ENCODE measurements at places on chromosomes 7 and 10.
A peak's percentile ranks its signal among the peaks of the same experiment; 100 is the strongest.

GRCh38 chr7:147586526-147586925, 1004.0 kb upstream of the C7orf33 start:
- no peak for DNase-seq

GRCh38 chr10:111175787-111176186, 99.0 kb downstream of the ADRA2A start:
- DNase-seq, result no peak

- peak; percentile 68 for DNase-seq
Observed at GRCh38 chr10:80382989-80383388, 25.4 kb upstream of the PRXL2A start.

DNA sequence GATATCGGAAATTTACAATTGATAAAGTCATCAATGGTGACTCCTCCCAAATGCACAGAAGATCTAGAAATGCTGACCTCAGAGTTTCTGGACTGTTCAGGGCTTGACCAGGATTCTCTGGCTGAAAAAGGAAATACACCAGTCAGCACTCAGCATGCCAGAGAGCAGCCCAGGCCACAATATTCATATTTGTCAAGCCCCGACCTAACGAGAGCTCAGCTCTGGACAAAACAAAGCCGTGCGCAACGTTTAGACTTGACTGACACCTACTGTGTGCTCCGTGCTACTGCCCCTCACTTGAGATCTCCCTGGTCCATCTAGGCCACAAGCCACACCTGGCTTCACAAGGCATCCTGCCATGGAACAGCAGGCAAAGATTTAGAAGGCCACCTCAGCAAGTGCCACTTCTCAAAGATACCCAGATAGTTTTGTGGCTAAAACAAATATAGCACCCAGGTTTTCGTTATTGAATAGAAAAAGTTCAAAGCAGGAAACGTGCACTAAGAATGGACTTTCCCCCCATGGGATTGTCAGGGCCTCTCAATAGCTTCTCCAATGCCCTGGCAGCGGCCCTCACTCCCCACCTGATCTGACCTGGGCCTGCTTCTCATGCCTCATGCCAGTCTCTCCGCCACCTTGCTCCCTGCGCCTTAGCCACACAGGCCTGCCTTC, 218.3 kb downstream of the FAM107B start:
- no peak for DNase-seq

DNA sequence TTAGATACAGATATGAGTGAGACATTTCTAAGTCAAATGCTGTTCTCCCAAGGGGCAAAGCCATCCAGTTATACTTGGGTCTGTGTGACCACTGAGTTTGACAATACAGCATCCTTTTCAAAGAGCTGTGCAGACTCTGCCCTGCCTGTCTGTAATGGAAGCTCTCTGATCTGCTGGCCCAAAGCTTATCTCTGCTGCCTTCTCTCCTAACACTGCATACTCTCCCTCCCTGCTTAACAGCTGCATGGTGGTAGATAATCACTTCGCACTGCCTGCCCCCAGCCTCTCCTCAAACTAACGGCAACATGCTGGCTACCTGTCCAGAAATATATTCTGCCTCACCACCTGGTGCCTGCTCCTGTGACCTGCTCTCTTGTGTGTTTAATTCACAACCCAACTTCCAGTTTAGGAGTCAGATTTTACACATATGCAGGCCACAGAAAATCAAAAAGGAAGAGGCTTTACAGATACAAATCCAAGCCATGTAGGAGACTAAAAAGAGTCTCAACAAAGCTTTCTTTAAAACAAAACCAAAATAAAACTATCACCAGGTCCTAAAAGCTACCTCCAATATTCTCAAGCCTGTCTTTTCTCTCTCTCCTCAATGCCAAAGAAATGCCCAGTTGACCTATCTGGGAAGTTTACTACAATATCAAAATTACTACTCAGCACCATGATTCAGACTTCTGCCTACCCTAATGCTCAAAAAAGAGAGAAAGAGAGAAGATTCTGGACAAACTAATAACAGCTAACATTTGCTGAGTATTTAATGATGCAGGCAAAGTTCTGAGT, 145.6 kb downstream of the RELN start:
- DNase-seq, result no peak

GRCh38 chr10:24457661-24458318, 248.9 kb downstream of the KIAA1217 start:
- no peak for DNase-seq

DNA sequence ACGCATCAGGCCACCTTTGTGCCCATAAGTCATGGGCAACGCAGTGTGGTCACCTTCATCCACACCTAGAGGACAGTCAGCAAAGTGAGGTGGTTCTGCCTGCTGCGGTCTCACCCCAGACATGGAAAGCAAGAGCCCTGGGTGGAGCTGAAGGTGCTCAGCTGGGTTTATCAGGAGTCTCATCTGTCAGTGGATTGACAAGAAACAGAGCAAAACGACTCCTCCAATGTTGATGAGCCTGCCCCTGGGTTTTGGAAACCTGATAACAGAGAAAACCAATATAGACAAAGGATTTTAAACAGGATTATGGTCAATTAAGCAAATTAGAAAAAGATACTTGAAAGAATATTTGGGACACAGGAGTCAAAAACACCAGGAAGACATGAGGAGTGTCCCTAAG, 229.3 kb upstream of the PRSS58 start:
- no peak for DNase-seq

DNA sequence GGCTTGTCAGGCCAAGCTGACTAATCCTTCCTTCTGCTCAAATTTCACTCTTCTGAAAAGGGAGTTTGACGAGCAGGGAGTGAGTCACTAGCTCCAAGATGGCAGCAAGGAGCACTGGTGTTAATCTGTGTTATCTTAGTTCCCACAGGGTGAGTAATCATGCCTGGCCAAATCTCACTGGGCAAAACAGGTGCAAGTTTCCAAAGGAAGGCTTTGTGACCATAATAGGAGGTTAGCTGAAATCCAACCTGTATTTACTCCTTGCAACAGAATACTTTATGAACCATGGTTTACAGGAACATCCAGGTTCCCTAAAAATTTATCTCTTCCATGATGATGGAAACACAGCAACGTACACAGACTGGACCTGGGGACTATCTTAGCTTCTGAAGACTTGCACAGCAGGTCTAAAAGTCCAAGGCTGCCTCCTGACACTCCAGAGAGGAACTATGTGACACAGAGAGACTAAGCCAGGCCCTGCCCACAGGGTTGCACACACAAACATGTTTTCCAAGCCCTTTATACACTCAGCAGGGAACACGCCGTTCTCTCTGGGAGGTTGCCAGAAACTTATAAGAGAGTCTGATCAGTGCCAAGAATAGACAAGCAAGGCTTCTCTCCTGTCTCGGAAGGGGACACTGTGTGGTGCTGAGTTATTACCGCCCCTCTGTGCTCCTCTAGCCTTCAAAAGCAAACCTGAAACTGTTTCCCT, 46.3 kb downstream of the PDK4 start:
- DNase-seq, result no peak

DNA sequence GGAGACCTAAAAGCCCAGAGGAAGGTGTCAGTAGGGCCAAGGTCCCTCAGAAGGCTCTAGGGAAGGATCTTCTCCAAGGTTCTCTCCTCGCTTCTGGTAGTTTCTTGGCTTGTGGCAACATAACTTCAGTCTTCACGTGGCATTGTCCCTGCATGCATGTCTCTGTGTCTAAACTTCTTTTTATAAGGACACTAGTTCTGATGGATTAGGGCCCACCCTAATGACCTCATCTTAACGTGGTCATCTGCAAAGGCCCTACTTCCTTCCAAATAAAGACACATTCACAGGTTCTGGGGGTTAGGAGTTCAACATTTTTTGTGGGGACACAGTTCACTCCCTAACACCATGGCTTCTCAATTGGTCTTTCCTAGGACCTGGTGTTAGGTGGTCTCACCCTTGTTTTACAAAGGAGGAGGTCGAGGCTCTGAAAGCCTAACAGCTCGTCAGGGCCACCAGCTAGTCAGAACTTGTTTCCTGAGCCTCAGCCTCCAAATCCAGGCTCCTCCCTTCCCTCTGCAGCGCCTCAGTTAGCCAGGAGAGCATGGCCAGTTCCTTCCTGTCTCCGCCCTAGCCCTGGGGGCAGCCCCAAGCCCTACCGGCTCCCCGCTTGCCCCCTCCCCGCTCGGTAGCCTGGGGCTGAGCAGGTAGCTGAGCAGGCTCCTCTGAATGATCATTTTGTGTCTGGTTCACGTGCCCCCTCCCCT, 109.7 kb upstream of the PPIF start:
- DNase-seq, result no peak
